ENCODE measurements at places on chromosomes 12 and 14.

GRCh38 chr12:48001505-48002413 lies 2.5 kb downstream of the COL2A1 start:
- no peak for DNase-seq

- DNase-seq, result peak; percentile 34
These were observed 525 bp upstream of the FAR2 start for GRCh38 chr12:29148596-29148910.

DNA sequence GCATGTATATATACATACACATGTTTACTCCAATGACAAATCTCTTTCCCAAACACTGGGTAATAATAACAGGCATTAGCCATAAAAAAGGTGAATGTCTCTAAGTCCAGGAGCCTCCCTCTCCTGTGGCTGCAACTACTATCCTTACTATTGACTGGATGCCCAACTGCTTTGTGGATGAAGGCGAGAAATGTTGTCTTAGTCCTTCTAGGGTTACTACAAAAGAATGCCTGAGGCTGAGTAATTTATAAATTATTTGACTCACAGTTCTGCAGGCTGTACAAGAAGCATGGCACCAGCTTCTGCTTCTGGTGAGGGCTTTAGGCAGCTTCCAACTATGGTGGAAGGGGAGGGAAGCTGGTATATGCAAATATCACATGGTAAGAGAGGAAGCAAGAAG lies 366.0 kb upstream of the DDHD1 start:
- no peak for DNase-seq

GRCh38 chr14:30864934-30865333 lies 9.4 kb upstream of the COCH start:
- no peak for DNase-seq

- no peak for DNase-seq
These were observed 35.2 kb upstream of the IFT81 start for GRCh38 chr12:110088936-110089335.

- DNase-seq, result no peak
These were observed 26.9 kb upstream of the PYGL start for GRCh38 chr14:50970886-50971781.

- no peak for DNase-seq
These were observed 91.1 kb upstream of the DYNC1H1 start for GRCh38 chr14:101873076-101873825.

DNA sequence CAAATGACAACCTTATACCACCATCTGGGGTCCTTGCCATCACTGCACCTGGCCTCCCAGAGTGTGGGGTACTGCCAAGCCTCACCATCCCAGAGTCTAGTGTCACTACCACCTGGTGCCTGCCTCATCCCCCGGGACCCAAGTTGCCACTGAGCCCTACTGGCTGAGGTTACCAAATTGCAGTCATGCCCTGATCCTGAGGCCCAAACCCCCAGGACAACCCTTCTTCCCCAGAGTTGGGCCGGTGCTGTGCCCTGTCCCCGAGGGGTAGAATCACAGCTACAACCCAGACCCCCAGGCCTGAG lies 8.4 kb upstream of the SFSWAP start:
- no peak for DNase-seq

DNA sequence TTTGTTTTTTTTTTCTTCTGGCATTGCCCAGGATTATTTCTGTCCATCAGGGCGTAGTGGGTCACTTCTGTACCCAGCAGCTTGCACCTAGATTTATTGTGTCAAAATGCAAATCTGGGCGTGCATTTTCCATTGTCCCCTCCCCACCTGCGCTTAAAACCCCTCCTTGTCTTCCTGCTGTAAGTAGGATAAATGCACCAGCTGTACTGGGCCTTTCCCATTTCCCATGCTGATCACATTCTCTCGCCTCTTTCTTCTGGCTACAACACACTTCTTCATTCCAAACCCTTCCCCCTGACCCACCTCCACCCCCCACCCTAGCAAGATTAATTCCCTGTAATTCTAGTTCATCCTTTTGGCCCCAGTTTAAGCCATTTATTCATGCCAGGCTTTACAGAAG lies 128.0 kb downstream of the ETV6 start:
- no peak for DNase-seq

GRCh38 chr12:67449591-67450052 lies 180.5 kb downstream of the CAND1 start:
- no peak for DNase-seq

GRCh38 chr12:55420307-55420962 lies 5.6 kb upstream of the OR6C76 start:
- DNase-seq, result no peak

DNA sequence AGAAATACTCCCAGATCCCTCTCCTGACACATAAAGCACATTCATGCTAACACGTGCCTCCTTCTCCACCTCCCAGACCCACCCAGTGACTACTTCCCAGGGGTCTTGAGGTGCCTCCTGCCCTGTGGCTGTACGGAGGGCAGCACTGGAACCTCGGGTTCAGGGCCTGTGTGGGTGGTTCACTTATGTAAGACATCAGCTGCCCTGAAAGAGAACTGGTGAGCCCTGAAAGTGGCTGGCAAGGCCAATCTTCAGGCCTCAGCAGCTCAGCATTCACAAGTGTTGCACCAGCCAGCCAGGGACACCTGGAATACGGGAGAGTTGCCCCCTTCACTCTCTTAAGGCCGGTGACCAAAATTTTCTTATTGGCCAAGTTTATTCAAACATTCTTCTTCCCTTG lies 38.9 kb upstream of the NTF3 start:
- DNase-seq, result no peak

- peak; percentile 33 for DNase-seq
These were observed 669 bp upstream of the SLC25A21 start for GRCh38 chr14:37172936-37173614.

- DNase-seq, result no peak
These were observed 9.7 kb upstream of the KRT1 start for GRCh38 chr12:52689936-52690335.

DNA sequence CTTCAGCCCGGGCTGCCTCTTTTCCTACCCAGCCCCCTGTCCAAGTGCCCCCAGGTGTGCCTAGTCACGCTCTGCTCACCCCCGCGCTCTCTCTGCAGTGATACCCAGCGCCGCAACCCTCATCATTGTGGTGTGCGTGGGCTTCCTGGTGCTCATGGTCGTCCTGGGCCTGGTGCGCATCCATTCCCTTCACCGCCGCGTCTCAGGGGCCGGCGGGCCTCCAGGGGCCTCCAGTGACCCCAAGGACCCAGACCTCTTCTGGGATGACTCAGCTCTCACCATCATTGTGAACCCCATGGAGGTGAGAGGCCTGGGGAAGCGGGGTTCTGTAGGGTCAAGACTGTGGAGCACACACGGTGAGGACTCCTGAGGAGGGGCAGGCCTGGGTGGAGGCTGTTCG lies 27.2 kb downstream of the CLSTN3 start:
- no peak for DNase-seq

DNA sequence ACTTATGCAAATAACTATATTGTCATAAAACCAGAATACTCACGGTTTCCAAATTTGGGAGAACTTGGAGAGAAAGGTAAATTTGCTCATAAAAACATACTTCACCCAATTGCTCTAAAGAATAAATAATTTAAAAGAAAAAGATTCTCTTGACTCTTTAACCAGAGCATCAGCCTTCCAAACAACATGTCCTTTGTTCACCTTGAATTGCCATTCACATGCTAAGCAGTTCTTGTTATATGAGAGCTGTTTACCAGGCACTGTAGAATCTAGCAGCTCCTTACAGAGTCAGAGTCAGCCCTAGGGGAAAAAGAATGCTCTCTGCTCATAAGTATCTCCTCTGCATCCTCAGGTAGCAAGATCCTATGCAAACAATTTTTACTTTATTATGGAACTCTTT lies 10.2 kb downstream of the SLCO1A2 start:
- no peak for DNase-seq

DNA sequence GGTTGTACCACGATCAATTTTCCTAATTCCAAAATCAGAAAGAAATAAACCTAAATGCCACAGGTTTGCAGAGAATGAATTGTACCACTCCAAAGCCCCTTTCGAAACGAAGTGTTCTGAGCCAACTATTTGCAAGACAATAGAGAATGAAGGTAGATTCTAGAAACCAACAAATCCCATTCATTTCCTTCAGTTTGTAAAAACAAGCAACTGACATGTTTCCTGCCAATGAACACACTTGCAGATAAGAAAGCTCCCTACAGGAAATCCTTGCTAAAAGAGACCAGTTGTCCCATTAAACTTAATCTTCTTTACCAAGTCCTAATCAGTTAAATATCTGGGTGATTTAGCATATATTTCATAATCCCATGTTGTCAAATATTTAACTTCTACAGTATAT lies 198.4 kb upstream of the FOXN3 start:
- no peak for DNase-seq

GRCh38 chr12:54936736-54937135 lies 47.8 kb downstream of the TESPA1 start:
- DNase-seq, result no peak

DNA sequence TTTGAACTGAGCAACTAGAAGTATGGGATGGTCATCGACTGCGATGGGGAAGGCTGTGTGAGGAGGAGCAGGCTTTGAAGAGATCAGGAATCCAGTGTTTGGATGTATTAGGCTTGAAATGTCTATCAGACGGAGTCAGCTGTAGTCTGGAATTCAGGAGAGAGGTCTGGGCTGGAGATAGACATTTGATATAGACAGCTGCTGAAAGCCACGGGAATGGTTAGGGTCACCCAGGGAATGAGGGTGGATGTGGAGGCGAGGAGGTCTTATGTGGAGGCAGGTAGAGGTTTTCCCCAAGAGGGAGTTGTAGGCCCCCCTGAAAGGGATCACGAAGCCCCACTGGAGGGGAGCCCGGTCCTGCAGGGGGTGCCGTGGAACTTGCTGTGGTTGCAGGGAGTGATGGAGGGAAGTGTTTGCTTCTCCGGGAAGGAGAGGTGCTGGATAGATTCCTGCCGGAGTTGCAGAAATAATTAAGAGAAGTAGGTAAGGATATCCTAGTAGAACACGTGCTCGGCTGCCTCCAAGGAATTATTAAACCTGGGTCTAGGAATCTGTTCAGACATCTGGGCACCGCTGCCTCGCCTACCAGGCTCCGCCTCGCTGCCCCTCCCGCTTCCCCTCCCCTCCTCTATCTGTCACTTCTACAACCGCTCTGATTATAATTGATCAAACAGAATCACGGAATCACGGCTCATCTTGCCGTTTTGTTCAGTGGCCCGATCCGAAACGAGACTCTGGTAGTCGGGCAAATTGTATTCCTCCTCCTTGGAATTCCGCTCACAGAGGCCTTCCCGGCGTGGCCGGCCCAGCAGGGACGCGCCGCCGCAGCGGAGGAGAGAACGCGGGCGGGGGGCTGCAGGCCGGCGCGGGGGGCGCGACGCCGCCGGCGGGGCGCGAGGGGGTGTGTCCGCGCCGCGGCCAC lies 826 bp upstream of the CACNA1C start:
- DNase-seq, result peak; percentile 36

GRCh38 chr12:104582739-104583138 lies 126.0 kb downstream of the CHST11 start:
- no peak for DNase-seq

DNA sequence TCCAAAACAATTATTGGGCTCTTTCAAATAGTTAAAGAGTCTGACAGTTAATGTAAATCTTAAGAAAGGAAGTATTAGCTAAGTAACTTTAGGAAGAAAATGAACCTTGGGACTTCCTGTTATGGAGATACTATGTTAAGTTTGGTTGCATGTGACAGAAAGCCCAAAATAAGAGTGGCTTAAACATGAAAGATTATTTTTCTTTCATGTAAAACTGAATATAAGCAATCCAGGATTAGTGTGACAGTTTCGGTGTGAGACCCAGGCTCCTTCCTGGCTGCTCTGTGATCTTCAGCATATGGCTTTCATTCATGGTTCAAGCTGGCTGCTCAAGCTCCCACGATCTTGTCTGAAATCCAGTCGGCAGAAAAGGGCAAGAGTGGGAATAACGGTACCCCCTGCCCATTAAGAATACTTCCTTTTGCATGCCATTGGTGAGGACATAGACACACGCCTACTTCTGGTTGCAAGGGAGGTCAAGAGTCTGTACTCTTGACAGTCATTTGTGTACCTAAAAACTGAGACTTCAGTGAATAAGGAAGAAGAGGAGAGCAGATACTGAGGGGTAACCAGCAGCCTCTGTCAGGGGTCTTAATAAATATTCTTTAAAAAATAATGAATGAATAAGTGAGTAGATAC lies 2.2 kb upstream of the RPAP3 start:
- DNase-seq, result no peak

DNA sequence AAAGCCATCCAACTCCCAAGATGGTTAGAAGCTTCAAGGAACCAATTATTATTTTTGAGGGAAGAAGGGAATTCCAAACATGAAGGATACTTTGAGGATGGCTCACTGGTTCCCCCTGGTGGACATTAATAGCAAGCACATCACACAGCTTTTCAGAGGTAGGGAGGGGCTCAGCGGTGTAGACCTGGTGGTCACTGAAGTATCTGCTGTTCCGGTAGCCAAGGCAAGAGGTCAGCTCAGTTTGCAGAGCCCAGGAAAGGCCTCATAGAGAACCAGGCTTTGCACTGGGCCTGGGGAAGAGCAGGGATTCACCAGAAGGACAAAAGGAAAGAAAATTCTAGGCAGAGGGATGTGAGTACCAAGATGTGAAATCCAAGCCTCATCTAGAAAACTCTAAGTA lies 118.7 kb downstream of the KSR2 start:
- peak; percentile 47 for DNase-seq
